ENCODE measurements at places on chromosomes 1 and 21.
A peak's percentile ranks its signal among the peaks of the same experiment; 100 is the strongest.

DNA sequence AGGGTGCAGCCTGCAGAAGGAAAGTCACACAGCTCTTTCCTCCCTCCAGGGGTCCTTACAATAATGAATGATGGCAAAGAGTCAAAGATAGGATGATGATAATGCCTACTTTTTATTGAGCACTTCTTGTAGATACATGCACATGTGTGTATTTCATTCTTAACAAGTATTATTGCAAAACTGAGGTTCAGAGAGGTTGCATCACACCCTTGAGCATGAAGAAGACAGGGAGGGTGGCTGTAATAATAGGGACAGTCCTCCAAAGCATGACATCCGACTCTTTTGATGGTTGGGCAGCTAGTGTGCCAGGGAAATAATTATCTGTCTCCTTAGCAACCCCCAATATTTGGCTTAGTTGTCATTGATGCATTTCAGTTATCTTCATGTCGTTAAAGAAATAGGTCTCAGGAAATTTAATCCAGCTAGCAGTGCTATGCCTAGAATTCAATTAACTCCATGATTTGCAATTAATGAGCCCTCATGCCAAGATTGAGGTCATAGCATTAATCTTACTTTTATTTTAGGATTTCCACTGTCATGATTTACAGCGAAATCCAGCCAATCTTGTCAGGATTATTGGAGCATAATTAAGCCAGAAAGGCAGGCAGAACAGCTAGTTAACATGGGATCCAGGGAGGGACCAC is 35.0 kb downstream of the DNAJC6 start:
- no peak for DNase-seq

DNA sequence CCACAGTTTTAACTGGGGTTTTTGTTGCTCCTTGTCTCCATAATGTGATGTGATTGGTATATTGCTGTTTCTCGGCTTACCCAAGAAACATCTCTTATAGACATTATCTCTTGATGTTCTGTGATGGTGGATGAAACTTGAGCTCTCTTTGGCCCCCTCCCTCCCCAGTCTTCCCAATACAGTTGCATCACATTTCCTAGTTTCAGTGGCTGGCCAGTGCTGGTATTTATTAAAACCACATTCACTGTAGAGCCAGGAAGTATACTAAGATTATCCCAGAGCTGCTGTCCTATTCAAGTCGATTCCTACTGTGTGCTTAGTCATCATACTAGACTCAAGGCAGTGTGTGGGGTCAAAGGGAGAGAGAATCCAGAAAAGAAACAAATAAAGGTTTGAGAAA is 244.4 kb downstream of the KAZN start:
- DNase-seq = no peak

DNA sequence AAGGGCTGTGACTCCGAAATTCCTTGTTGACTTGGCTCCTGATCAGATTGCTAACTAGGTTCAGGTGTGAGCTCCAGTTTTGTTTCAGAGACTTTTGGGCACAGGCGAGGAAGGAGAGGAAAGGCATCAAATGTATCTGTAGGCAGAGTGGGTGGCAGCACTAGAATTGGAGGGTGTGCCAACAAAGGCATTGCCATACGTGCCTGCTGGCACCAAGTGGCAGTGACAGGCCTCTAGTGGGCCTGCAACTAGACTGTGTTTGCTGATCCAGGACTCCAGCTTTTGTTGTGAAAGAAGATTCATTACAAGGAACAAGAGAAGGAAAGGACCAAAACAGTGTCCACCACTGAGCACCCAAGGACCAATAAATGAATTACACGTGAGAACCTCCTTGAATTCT is 79.5 kb downstream of the TM2D1 start:
- DNase-seq = no peak

GRCh38 chr1:161008869-161009510 is 12.0 kb downstream of the F11R start:
- DNase-seq = no peak

DNA sequence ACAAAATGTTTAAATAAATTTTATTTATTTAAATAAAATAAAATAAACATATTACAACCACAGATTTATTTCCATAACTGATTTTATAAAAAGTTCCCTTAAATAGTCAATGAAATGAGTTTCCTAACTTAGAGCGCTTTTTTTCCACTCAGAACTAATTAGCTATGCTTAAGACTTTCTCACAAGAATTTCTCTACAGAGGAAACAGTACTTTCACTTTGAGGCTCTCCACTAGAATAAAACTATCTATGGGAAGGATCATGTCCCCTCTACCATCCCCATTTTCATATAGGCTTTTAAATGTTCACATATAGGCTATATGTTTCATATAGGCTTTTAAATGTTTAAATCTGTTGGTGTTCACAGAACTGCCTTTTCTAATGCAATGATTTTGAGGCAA is 40.0 kb upstream of the DPH5 start:
- DNase-seq = no peak

DNA sequence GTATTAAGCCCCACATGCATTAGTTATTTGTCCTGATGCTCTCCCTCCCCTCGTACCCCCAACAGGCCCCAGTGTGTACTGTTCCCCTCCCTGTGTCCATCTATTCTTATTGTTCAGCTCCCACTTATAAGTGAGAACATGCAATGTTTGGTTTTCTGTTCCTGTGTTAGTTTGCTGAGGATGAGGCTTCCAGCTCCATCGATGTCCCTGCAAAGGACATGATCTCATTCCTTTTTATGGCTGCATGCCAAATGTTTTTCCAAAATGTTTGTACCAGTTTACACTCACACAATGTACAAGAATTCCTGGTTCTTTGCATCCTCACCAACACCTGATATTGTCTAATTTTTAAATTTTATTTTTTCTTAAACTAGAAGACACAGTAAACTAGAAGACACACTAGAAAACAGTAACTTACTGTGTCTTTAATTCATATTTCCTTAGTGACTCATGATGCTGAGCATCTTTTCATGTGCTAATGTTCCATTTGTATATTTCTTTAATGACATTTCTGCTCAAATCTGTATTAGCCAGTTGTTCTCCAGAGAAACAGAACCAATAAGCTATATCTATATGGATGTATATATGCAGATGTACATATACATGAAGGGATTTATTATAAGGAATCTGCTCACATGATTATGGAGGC is 19.4 kb upstream of the USP1 start:
- DNase-seq = no peak

DNA sequence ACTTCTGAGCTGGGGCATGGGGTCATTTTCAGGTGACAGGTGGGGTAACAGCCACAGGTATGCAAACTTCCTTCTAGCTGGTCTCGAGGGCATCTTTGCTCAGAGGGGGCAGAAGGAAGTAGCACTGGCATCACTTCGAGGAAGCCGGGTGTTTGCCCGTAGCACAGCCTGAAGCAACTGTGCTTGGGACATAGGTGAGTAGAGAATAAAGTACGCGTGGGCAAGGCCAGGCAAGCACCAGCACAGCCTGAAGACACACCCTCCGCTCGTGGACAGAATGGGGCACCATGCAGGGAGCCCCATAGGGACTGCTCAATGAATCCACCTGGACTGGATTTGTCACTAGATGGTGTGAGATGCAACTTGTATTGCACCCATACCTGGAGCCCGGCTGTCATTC is 167.1 kb downstream of the KCNJ6 start:
- DNase-seq = no peak

- no peak for DNase-seq
These were observed 5.0 kb downstream of the GCLM start for GRCh38 chr1:93904228-93904627.

- no peak for DNase-seq
These were observed 10.6 kb upstream of the PARS2 start for GRCh38 chr1:54774820-54775498.

- DNase-seq = no peak
These were observed 72.3 kb upstream of the ACTRT2 start for GRCh38 chr1:2948751-2949680.

- no peak for DNase-seq
These were observed 3.6 kb downstream of the MAN1C1 start for GRCh38 chr1:25620211-25620610.

GRCh38 chr1:170698301-170699275 is 34.7 kb downstream of the PRRX1 start:
- no peak for DNase-seq

- no peak for DNase-seq
These were observed 122.0 kb downstream of the SEC16B start for GRCh38 chr1:177847843-177848242.

DNA sequence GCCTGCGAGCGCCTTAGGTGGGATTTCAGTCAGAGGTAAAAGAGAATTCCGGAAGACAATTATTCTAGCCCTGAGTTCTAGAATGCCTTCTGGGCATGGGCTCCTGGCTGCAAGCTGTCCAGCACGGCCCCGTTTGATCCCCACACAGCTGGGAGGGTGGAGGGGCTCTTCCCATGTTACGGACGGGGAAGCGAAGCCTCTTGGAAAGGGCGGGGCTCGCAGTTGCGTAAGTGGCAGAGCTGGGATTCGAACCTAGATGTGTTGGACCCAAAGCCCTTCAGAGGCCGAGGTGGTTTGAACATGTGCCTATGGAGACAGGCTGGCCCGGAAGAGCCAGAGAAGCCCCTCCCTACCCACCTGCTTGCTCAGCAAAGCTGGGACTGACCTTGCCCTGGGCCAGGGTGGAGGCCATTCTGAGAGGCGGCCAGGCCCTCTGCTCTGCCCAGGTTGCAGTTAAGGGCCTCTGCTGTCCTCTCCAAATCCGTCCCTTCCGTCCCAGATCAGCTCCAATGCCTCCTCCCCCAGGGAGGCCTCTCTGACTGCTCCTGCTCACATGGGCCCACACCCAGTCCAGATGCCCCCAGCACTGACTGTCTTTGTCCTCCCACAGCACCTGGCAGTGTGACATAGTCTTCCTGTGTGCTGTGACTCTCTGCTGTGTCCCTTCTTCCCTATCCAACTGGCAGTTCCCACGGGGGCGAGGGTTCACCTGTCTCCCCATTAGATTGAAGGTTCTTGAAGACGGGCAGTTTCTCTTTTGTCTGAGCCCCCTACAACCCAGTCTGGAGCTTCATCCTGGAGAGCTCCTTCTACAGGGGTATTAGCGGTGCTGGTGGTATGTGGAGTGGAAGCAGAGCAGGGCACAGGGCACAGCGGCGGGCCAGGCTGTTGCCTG is 1.2 kb upstream of the HSPB7 start:
- no peak for DNase-seq

GRCh38 chr21:42614811-42615351 is 38.5 kb upstream of the PDE9A start:
- peak; percentile 26 for DNase-seq

DNA sequence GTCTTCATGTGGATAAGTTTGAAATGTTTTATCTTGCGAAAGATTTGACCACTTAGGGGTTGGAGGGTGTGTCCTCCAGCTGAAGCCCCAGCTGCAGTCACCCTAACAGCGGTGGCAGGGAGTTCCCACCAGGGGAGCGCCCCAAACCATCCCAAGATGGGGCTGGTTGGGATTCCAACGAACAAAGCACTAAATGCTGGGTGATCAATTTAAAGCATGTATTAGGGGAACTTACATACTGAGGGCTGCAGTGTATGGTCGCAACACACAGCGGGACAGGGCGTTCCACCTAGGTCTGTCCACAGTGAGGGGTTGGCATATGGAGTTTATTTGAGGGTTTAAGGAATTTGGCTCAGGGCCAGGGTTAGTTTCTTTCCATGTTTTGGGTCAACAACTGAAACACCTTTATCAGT is 26.3 kb downstream of the SLC37A1 start:
- no peak for DNase-seq

- no peak for DNase-seq
These were observed 121.7 kb downstream of the DHRS3 start for GRCh38 chr1:12496154-12496961.

DNA sequence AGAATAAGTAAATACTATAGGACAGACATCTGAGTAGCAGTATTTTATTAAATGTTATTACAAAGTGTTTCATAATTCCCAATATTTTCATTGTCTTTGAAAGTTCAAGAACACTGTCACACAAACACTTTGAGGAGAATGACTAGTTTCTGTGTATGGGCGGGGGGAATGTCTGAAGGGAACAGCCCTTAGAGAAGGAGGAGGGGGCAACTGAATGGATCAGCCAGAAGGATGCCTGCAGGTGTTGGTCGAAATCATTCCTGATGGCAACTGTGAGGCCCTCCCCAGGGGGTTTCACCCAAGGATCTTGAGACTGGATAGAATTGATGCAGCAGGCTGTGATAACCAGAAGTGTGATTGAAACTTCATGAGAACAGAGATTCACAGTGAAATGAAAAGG is 223.2 kb upstream of the C1orf87 start:
- no peak for DNase-seq

- no peak for DNase-seq
These were observed 8.0 kb downstream of the IGFN1 start for GRCh38 chr1:201198598-201198997.

DNA sequence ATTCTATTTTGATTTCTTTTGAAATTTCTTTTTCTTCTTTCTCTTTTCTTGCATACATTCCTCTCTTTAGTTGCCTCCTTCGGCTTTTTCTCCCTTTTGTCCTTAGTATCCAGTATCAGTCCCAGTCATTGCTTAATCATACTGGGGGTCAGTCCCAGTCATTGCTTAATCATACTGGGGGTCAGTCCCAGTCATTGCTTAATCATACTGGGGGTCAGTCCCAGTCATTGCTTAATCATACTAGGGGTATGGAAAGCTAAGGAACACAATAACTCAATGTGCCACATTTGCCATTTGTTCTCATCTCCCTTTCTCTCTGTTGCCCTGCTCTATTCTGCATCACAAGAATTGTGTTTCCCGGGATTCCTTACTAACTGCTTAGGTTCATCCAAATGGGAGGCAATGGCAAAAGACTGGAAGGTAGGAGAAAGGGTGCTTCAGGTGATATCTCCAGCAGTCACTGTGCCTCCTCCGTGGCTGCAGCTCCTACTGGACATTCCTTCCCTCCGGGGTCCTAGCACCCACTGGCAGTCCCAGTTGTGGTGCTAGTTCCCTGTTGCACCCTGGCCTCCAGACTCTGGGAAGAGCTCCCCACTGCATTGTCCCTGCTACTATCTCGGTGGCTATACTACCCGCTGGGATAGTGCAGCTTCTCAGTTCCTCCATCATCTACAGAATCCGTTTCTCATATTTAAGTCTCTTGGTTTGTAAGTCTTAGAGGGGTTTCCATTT is 32.6 kb upstream of the LAMC1 start:
- DNase-seq = no peak

- no peak for DNase-seq
These were observed 89.8 kb downstream of the EVI5 start for GRCh38 chr1:92695104-92695503.

- DNase-seq = no peak
These were observed 120.7 kb downstream of the TBX19 start for GRCh38 chr1:168401341-168401740.

GRCh38 chr1:30990591-30990990 is 74.9 kb downstream of the PUM1 start:
- DNase-seq = no peak

- DNase-seq = no peak
These were observed 187.7 kb downstream of the KAZN start for GRCh38 chr1:14786109-14786675.

DNA sequence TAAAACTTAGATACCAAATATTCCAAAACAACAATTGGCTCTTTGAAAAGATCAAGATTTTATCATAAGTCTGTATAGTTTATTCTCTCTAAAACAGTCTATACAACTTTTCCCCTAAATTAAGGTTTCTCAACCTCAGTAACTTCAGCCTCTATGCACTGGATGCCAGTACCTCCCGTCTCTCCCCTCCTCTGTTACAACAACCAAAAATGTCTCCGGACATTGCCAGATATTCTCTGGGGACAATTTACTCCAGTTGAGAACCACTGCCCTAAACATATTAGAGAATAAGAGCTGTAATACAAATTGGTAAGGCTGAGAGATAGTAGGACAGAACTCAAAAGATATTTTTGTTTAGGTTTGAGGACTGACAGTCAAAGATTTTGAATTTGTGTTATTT is 71.6 kb downstream of the TMEM200B start:
- DNase-seq = no peak

Data from activated CD4-positive, alpha-beta T cell treated with anti-CD3 and anti-CD28 coated beads for 24 hours (primary cell).